ENCODE measurements at places on chromosomes 3 and 15.

DNA sequence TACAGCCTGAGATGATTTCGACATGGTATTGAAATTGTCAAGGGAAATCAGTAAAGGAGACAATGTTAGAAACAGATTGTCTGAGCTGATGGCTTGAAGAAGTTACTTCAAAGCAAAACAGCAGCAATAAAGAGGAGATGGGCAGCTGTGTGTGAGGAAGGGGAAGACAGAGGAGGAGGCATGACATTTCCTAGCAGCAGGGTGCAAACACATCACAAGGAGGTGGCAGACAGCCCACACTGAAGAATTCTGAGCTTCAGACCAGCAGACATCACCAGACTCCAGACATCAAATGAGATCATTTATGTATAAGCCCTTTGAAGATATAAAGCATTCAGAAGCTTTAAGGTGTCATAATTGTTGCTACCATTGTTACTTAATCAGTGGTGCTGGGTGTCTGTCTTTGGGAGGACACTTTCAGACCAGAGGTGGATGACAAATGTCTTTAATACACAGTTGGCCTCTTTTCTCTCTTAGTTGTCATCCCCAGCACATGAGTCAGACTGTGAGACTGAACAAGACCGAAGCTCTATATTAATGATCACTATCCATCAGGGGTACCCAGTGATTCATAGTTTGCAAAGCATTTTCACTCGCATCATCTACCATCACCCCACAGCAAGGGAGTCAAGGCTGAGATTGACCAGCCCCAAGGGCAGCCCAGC is 203.9 kb downstream of the MINAR1 start:
- DNase-seq, result no peak

- no peak for DNase-seq
Observed at GRCh38 chr15:25422021-25422420, 16.8 kb downstream of the UBE3A start.

- peak; percentile 71 for DNase-seq
Observed at GRCh38 chr3:101828691-101829436, 20.4 kb upstream of the NFKBIZ start.

GRCh38 chr15:68442041-68442440 is 10.1 kb upstream of the ITGA11 start:
- no peak for DNase-seq

GRCh38 chr15:40929660-40930429 is 705 bp downstream of the DLL4 start:
- DNase-seq, result no peak

DNA sequence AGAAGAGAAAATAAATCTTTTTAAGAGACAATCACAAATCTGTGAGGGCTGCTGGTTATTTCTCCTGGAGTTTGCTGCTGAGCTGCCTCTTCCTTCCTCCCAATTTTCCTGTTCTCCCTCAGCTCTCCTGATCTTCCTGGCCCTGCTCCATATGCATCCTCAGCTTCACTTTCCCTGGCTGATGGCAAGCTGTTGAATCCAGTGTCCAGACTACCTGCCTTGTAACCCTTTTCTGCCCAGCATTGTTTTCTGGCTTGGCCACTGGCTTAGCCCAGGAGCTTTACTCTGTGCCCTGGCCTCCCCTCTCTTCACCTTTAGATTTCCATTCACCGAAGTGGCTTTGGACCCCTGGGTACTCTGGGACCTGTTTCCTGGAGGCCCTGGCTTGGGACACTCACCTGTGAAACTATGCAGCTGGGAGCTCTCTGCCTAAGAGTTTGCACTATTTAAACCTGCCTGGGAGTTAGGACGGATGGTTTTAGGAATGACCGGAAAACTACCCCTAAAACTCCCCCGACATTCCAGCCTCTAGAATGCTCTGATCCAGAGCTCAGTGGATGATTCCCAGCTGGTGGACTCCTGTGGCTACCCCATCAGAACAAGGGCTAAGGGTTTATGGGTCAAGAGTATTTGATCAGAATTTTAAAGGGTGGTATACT is 90.0 kb downstream of the RBPMS2 start:
- DNase-seq, result no peak

DNA sequence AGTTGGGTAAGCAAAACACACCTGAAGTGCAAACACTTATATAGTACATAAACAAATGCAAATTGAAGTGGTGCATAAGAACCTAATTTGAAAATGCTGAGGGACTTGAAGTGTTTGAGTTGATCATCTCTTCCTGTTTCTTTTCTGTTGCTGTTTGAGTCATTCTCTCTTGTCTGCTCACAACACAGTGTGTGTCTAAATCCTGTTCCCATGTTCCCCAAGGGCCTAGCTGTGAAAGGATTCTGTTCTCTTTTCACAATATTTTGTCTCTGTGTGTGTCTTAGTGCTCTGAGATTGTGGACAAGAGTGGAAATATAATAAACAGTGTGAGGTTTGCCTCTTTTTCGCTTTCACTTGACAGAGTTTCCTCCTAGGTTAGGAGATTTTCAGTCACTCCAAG is 6.1 kb downstream of the CD96 start:
- DNase-seq, result no peak

DNA sequence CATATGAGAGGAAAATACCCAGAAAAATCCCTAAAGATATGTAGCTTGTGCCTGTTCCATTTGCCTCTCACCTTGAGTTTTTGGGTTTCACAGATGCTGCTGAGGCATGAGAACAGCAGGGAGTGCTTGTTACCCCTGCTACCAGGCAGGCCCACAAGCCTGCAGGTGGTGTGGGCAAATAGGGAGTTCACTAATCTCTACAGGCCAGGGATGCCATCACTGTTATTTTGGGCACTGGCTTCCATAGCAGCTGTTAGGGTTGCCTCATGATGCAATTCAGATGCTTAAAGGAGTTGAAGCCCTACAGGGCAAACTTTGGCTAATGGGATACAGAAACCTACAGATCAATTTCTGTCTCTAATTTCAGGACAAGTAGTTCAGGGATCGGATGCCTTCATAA is 873.5 kb downstream of the OTOL1 start:
- no peak for DNase-seq

DNA sequence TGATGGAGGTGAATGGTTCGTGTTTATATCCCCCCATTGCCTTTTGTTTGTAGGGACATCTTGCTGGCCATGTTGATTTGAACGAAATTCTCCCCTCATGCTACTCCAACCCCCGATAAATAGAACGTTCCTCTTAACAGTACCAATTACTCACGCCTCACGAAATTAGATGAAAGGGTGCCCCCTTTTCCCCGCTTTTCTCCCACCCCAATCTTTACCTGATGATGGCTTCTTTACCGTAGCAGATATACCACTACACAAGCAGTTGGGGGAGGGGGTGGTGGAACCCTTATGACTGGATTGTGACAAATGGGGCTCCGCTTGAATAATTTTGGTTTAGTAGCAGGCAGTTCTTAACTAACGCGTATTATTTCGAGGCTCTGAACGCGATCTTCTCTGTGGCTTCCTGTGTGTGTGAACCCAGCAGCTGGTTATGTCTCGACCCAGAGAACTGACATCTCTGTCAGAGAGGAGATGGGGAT is 1.1 kb downstream of the PIAS1 start:
- DNase-seq, result peak; percentile 48
